ENCODE measurements at places on chromosomes 2 and 18. TPM values are rescaled to one million over a fixed set of nuclear protein-coding genes. Genes with fewer than 3 reads are reported as not detected.

Gene ZC3H6
- 12.1 TPM for total RNA-seq

Gene AMER3
- total RNA-seq = not detected

Gene STEAP3
- 0.94 TPM for total RNA-seq

Gene TOGARAM2
- total RNA-seq = 0.40 TPM

Gene FAM161A
- 9.3 TPM for total RNA-seq

Gene GDF7
- 3.2 TPM for total RNA-seq

Gene FBXO15
- 2.2 TPM for total RNA-seq

Gene LINC00305
- not detected for total RNA-seq

Gene NGEF
- total RNA-seq = 1.3 TPM

Gene ANKRD23
- 12.5 TPM for total RNA-seq

Gene BCL2L11
- 21.7 TPM for total RNA-seq

Gene GKN2
- not detected for total RNA-seq

Gene NT5DC4
- total RNA-seq = not detected

Gene TDRD15
- not detected for total RNA-seq

Gene TCF7L1
- total RNA-seq = 48.3 TPM

Gene GRHL1
- 9.7 TPM for total RNA-seq

Gene SH3RF3
- 2.5 TPM for total RNA-seq

Gene CACNB4
- 3.3 TPM for total RNA-seq

Gene EVA1A
- 11.5 TPM for total RNA-seq

Gene MFSD2B
- total RNA-seq = 0.84 TPM

Gene CKAP2L
- 8.6 TPM for total RNA-seq

Gene ZFAND2B
- 29.2 TPM for total RNA-seq

Gene STAT4
- total RNA-seq = 2.4 TPM

Gene OR6B3
- total RNA-seq = not detected

Gene DOCK10
- total RNA-seq = 3.3 TPM

Gene SULT1C2
- 0.05 TPM for total RNA-seq

Gene FOSL2
- total RNA-seq = 60.3 TPM

Gene IL37
- not detected for total RNA-seq

Gene GBX2
- total RNA-seq = 1.1 TPM

Gene OTOF
- 0.25 TPM for total RNA-seq
